CD14-positive monocyte (primary cell): ENCODE measurements at places on chromosomes 7 and 10. TPM values are rescaled to one million over a fixed set of nuclear protein-coding genes. Genes with fewer than 3 reads are reported as not detected.

FAM221A gene
- 6.9 and 7.8 TPM in 2 replicates for polyA plus RNA-seq

AGMO gene
- polyA plus RNA-seq = not detected in 2 replicates

DNA sequence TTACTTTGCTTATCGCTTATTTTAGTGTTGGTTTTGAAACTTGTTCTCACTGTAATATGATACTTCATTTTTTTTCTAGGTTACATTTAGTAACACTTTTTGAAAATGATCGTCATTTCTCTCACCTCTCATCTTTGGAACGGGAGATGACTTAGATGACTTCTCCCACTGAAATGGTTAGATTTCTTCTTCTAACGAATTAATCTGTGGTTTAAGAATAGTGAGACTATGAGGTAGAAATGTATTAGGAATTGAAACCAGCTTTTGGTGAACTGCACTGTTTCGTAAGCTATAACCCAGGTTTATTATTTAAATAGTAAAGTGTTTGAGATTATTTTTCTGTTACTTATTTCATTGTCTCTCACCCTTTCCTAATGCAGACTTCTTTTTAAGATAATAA is 93.7 kb downstream of the PRR15 start:
- no peaks in the 10 kb centered on the region for H3K27me3 ChIP-seq
- no peaks in the 10 kb centered on the region for H3K4me1 ChIP-seq
- H3K4me3 ChIP-seq = no peak overlapping the region
- no peaks in the 10 kb centered on the region for H3K36me3 ChIP-seq
- H3K27ac ChIP-seq = no peak overlapping the region

DNA sequence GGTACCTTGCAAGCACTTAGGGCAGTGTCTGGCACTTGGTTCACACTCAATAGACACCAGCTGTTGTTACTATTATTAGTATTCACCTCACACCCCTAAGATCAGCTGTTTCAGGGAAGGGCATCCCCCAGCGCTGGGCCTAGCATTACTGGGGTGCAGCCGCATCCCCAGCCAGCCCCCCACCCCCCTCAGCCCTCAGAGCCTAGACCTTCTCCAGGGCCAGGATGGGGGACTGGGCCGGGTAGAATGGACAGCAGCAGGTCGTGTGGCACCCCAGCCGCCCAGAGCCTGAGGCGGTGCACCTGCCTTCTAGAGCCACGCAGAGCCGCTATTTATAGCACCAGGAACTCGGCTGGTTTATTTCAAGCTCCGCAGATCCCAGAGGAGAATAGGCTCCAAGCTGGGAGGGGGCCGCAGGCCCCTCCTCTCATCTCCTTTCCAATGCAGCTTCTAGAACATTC is 60.5 kb downstream of the GTF2IRD1 start:
- H3K36me3 ChIP-seq = no peaks in the 10 kb centered on the region
- no peak for DNase-seq
- H3K4me3 ChIP-seq = no peak overlapping the region
- H3K27ac ChIP-seq = no peak overlapping the region

MINPP1 gene
- polyA plus RNA-seq = 9.0 TPM

DNA sequence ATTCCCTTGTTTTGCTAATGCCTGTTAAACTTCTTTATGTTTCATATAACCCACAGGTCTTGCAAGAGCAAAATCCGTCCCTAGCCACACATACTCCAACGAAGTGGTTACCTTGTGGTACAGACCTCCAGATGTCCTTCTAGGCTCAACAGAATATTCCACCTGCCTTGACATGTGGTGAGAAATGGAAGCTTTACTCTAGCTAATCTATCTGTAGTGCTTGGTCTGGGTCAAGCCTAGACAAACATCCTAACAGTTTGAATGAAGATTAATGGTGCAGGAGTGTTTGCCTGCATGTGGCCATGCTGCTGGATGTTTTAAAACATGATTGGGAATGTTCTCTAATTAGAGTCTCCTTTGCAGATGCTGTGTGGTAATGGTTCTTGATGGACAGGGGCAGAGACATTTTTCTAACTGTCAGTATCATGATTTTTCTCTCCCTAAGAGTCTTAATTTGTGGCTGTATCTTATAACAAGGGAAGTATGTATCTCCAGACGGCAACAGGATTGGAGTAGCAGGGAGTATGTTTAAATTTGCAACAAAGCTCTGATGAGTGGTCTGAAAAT is 308.5 kb upstream of the FZD1 start:
- no peaks in the 10 kb centered on the region for H3K27me3 ChIP-seq
- DNase-seq = no peak
- H3K27ac ChIP-seq = no peak overlapping the region
- no peak overlapping the region for H3K4me3 ChIP-seq
- H3K36me3 ChIP-seq = peaks cover 8% of the 10 kb centered on the region
- H3K4me1 ChIP-seq = no peaks in the 10 kb centered on the region

- H3K27ac ChIP-seq = no peak overlapping the region
- no peaks in the 10 kb centered on the region for H3K36me3 ChIP-seq
- H3K4me1 ChIP-seq = no peaks in the 10 kb centered on the region
Observed at GRCh38 chr7:15795393-15795792, 108.9 kb upstream of the MEOX2 start.

CALY gene
- not detected for polyA plus RNA-seq

DNA sequence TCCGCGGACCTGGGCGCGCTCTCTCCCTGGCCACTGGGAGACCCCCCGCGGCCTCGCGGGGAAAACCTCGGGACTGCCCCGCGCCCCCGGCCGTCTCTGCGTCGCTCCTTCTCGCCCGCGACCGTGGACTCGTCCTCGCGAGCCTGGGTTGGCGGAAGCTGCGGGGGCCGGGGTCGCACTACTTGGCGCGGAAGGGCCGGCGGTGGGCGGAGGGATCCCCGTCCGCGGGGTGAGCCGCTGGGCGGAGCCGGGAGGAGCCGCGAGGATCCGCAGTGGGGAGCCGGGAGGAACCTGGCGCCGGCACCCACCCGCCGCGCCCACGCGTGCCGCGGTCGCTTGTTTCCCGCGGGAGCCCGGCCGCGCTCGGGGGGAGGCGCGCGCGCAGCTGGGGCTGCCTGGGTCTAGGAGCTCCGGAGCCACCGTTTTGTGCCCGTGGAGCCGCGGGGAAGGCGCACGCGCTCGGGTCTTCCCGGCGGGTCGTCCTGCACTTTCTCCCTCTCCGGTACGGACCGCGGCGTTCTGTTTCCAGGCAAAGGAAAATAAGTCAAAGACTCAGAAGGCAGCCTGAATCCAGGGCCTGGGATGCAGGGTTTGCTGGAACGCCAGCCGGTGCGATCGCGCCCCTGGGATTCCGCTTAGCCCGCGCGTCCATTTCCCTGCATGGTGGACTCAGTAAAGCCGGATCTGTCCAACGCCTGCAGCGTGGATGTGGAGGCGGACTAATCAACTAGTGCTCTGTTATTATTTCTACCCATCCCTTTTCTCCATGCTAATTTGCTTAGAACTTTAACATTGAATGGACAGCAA is 28.7 kb upstream of the KMT2C start:
- DNase-seq = peak; percentile 82
- no peaks in the 10 kb centered on the region for H3K27me3 ChIP-seq
- H3K36me3 ChIP-seq = no peaks in the 10 kb centered on the region
- H3K4me3 ChIP-seq = peak overlapping the region; percentile 97
- H3K4me1 ChIP-seq = peaks cover 34% of the 10 kb centered on the region

DNA sequence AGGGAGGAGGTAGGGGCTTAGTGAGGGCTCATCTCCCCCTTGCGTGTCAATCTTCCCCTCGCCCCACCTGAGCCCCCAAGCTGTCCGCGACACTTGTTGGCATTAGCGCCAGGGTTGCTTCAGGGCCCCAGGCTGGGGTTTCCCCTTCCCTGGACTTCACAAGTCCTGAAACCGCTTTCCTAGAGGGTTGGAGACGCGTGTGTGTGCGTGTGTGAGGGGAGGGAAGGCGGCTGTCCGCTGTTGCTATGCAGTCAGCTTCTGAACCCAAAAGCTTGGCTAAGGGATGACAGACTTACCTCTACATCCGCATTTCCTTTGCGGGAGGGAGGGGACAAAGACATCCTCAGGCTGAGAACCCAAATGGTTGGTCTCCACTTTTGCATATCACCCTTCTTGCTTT is 803 bp downstream of the GOLGA7B start:
- no peak overlapping the region for H3K4me3 ChIP-seq
- H3K27ac ChIP-seq = no peak overlapping the region
- peaks cover 4% of the 10 kb centered on the region for H3K4me1 ChIP-seq
- peaks cover 39% of the 10 kb centered on the region for H3K27me3 ChIP-seq

SPDYE2B gene
- not detected for polyA plus RNA-seq

DNA sequence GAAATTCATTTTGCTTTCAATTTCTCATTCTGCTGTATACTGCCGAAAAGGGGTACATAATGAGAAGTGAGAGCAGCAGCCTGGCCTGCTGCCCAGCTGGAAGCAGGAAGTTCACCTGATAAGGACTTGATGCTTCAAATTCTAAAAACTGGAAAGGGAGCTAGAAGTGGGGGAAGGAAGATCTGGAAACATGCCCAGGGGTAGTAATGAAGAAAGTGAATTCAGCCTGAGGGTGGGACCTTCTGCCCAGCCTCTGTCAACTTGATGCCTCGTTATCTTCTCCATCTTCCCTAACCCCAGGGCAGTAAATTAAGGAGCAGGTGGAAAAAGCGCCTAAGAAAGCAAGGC is 69.4 kb downstream of the ARMH3 start:
- H3K4me3 ChIP-seq = peak overlapping the region; percentile 45
- H3K27me3 ChIP-seq = no peaks in the 10 kb centered on the region
- H3K27ac ChIP-seq = peak overlapping the region; percentile 70

GRCh38 chr7:150977382-150978125 is 567 bp downstream of the KCNH2 start:
- peaks cover 3% of the 10 kb centered on the region for H3K4me1 ChIP-seq
- DNase-seq = no peak
- peaks cover 48% of the 10 kb centered on the region for H3K27me3 ChIP-seq

RSBN1L gene
- 1.3 TPM for polyA plus RNA-seq

GRM3 gene
- not detected for polyA plus RNA-seq

TMEM106B gene
- 11.6 TPM for polyA plus RNA-seq

DNA sequence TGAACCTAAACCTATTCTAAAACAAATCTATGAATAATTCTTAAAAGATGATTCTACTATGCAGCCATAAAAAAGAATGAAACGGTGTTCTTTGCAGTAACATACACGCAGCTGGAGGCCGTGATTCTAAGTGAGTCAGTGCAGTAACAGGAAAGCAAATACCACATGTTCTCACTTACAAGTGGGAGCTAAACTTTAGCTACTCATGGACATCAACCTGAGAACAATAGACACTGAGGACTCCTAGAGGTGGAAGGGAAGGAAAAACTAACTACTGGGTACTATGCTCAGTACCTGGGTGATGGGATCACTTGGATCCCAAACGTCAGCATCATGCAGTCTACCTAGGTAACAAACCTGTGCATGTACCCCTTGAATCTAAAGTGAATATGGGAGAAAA is 575.0 kb upstream of the MGMT start:
- DNase-seq = no peak
- no peaks in the 10 kb centered on the region for H3K4me1 ChIP-seq
- H3K4me3 ChIP-seq = no peak overlapping the region
- H3K36me3 ChIP-seq = no peaks in the 10 kb centered on the region
